Activated CD8-positive, alpha-beta T cell treated with anti-CD3 and anti-CD28 coated beads for 36 hours (primary cell): ENCODE measurements at places on chromosomes 2 and 18. TPM values are rescaled to one million over a fixed set of nuclear protein-coding genes. Genes with fewer than 3 reads are reported as not detected.

DNA sequence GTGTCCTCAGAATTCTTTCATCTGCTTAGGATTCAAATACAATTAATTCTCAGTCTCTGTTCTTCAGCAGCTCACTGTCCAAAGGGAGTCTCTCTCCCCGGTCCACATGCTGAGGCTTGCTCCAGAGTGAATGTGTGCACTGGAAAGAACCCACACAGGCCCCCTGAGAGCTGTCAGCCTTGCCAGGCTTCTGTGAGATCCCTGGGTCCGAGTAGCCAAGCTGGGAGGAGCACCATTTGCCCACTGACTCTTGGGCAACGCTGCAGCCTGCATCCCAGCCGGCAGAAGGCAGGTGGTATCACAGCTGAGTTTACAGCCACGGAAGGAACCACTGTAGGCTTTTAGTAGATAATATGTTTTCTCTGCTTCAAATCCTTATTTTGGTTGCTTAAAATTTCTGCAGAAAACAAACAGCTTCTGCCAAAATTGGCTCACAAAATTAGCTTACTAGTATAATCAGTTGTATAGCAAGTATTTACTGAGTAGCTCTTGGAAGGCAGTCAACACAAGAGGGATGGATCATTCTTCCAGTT is 21.4 kb upstream of the LTBP1 start:
- no peak overlapping the region for H3K4me3 ChIP-seq
- DNase-seq = no peak
- H3K4me1 ChIP-seq = no peaks in the 10 kb centered on the region
- H3K27me3 ChIP-seq = peaks cover 12% of the 10 kb centered on the region
- no peaks in the 10 kb centered on the region for H3K36me3 ChIP-seq
- H3K27ac ChIP-seq = no peak overlapping the region

DNA sequence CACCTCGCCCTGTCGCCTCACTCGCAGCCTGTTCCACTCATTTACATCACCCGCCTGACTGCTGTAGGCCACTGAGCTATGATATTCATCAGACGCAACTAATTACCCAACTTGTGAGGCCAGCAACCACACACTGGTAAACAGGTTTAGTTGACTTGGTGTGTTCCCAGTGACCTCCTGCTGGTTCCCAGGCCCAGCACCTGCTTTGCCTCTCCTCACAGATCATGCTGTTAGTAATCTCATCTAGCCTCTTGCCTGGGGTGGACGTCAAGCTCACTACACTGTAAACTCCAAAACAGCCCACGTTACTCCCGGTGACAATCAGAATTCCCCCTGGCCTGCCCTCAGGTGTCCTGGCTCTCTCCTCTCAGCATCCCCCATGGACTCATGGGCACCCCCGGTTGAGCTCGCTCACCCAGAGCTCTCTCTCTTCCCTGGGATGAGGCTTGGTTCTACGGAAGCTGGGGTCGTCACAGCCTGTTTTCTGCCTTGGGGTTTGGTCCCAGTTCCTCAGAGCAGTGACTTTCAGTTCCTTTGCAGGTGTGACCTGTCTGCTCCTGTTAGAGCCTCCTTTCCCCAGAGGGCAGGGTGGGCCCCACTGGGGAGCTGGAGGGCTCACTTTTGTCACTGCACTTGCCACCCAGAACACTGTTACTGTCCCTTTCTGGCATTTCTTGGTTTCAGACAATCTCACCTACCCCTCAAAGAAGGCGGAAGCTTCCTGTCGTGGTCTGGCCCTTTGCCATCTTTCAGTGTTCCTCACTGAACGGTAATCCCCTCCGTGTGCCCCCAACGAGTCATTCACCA is 40.3 kb downstream of the INPP5D start:
- H3K27ac ChIP-seq = peak overlapping the region; percentile 84
- peaks cover 61% of the 10 kb centered on the region for H3K4me1 ChIP-seq

DNA sequence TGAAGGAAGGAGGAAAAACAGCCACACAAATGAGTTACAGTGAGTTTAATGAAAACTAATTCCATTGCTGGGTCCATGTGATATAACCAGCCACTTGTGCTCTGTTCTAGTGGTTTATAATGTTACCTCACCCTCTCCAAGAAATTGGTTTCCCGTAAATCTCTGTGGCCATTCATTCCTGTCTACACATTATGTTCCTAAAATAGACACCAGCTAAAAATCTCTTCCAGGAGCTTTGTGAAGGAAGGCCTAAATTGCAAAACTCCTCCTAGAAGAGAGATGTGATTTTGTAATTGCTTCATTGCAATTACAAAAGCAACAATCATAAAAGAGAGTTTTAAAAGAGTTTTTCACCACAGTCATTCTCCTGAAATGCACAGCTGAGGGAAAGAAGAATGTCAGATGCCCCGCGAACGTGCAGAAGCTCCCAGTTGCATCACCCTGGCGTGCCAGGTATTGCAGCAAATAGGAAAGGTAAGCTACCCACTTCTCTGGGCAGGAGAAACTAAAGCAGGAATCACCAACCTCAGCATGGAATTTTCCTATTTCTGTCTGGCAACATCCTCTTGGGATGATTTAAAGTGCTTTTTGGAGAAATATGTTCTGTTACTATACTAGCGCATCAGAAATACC is 1.7 kb downstream of the SCN1A start:
- no peak overlapping the region for H3K27ac ChIP-seq
- H3K4me3 ChIP-seq = no peak overlapping the region
- H3K36me3 ChIP-seq = no peaks in the 10 kb centered on the region
- H3K4me1 ChIP-seq = peaks cover 4% of the 10 kb centered on the region
- peaks cover 16% of the 10 kb centered on the region for H3K27me3 ChIP-seq
- no peak for DNase-seq

DNER gene
- not detected for total RNA-seq

GRCh38 chr2:229252280-229252679 is 18.8 kb downstream of the PID1 start:
- no peak overlapping the region for H3K4me3 ChIP-seq
- H3K36me3 ChIP-seq = no peaks in the 10 kb centered on the region
- DNase-seq = no peak

DNA sequence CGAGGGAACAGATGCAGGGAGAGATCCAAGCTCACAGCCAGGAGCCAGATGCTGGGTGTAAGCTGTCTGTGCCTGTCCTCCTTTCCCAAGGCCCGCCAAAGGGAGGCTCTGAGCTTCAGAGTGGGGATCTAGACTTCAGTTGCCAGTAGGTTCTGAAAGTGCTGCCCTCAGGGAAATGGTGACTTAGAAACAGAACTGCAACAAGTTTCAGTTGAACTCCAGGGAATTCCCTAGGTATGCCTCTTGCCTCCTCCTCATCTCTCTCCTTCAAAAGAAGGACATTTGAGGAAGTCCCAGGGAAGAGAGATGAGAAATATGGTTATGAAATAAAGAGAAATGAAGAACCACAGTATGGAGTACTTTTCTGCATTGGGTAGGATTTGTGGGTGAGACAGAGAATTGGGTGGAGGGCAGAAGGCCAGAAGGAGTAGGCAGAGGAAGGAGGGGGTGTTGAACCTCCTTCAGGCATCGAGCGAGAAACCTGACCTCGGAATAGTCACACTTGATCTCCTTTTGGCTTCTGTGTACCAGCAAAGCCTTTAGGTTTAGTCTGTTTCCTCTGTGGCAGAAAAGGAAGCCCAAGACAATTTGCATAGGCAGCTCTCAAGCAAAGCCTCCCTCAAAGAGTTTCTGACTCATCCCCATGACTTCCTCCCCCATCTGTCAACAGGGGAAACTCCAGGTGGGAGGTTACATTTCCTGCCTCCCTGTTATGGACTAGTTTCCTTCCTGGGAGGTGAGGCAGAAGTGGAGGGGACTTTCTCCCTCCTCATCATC is 45.7 kb downstream of the QPCT start:
- H3K4me3 ChIP-seq = peak overlapping the region; percentile 16
- peaks cover 2% of the 10 kb centered on the region for H3K27me3 ChIP-seq
- no peaks in the 10 kb centered on the region for H3K36me3 ChIP-seq
- H3K27ac ChIP-seq = peak overlapping the region; percentile 92
- peaks cover 18% of the 10 kb centered on the region for H3K4me1 ChIP-seq
- peak; percentile 81 for DNase-seq

GRCh38 chr2:214716811-214717560 is 92.5 kb downstream of the BARD1 start:
- peak; percentile 19 for DNase-seq
- no peak overlapping the region for H3K4me3 ChIP-seq
- H3K36me3 ChIP-seq = peaks cover 39% of the 10 kb centered on the region

DNA sequence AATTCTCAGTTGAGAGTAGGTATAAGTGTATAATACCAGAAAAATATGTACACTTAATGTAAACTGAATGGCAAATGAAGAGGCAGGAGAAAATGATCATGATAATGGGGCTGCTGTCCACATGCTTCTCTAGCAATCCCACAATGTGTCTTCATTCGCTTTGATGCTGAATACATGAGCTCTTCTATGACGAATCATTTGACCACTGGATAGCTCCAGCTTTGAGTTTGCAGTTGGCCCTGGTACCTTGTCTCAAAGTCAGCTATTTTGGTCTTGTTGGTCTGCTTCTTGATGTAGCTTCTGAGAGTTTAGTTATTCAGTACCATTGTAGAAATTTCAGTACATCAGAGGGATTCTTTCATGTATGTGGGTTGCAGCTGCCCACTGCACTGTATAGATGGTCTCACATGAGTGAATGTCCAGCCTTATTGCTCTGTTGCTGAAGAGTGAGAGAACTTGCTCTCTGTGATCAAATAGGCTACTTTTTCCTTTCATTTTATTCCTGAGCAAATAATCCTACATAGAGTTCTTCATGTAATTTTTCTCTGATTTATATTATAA is 105.1 kb downstream of the TTC27 start:
- H3K36me3 ChIP-seq = peaks cover 16% of the 10 kb centered on the region
- DNase-seq = no peak
- H3K4me3 ChIP-seq = no peak overlapping the region
- H3K27me3 ChIP-seq = no peaks in the 10 kb centered on the region
- H3K4me1 ChIP-seq = no peaks in the 10 kb centered on the region

GALNT14 gene
- 1.1 TPM for total RNA-seq

CABLES1 gene
- total RNA-seq = 2.0 TPM

DSG3 gene
- not detected for total RNA-seq

ABCG8 gene
- total RNA-seq = not detected

TUBB8B gene
- not detected for total RNA-seq

MYO5B gene
- total RNA-seq = 0.09 TPM

CRYGD gene
- total RNA-seq = not detected

DNA sequence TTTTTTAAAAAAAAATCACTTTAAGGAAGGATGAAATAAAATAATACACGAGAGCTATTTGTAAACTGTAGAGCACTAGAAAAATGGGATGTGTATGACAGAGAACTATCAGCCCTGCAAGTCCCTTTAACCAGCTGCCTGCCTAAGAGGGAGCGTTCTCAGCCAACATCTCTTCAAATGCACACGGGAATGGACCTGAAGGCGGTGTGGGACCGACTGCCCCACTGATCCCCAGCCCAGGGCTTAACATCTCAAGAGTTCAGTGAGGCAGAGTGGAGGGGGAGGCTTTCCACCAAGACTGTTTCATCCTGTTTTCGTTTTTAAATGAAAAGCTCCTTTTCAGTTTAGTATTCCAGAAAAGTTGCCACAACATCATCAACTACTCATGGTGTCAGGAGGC is 2.2 kb downstream of the INPP4A start:
- H3K27me3 ChIP-seq = no peaks in the 10 kb centered on the region
- H3K36me3 ChIP-seq = peaks cover 8% of the 10 kb centered on the region
- H3K27ac ChIP-seq = peak overlapping the region; percentile 90

- H3K36me3 ChIP-seq = no peaks in the 10 kb centered on the region
- H3K4me1 ChIP-seq = no peaks in the 10 kb centered on the region
- no peak overlapping the region for H3K4me3 ChIP-seq
- H3K27ac ChIP-seq = no peak overlapping the region
These were observed 3.1 kb upstream of the SDC1 start for GRCh38 chr2:20227894-20228505.

DNA sequence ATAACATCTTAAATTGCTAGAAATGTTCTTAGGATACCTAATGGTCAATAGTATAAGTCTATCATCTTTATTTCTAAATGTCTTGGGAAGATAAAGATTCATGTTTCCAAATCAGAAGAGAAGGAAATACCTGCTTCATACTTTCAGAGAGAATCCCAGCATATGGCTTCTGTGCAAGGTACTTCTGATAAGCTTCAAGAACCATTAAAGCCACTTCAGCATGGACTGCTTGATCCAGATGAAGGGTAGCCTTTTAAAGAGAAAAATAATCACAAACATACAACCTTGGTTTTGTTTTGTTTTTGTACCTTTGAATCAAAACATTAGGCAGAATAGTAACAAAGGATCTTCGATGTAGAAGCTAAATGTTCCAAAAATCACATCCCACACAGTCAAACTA is 44.0 kb downstream of the EPG5 start:
- no peak overlapping the region for H3K27ac ChIP-seq
- peaks cover 23% of the 10 kb centered on the region for H3K36me3 ChIP-seq
- H3K4me3 ChIP-seq = no peak overlapping the region
- peaks cover 7% of the 10 kb centered on the region for H3K4me1 ChIP-seq
- DNase-seq = no peak
